KBM-7 (cell line): ENCODE measurements at places on chromosomes 5 and 9.

DNA sequence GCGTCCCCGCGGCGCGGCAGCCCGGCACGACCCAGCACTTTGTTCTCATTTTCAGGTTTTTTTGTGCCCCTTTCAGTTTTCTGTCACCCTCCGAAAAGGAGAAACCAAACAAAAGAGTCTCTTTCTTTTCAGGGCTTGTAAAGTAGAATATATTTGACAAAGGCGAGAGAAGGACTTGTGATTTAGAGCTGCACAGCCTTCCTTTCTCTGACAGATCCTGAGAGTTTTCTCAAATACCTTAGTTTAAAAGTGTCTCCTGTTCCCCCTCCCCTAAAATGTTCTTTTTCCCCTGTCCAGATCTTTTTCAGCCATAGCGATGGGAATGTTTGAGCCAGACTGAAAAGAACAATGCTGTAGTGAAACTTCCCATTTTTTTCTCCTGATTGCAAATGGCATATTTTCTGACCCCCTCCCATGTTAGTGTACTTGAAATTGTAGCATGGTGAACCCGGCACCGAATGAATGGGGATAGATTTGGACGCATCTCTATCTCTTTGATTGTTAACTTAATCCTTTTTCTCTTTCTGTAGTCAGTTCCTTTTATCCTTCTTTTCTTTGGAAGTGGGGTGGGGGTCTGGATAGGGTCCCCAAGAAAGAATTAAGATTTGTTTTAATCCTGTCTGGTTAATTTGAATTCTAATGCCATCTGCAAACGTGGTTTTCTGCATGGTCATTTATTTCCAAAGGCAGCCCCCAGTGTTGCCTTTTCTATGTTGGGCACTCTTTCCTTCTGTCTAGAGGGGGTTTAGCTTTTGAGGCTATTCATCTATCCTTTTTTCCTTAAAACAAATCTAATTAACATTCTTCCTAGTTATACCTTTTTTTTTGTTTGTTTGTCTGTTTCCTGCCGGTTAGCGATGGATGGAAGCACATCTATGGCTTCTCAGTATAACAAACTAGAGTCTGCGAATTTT, 2.2 kb downstream of the ZSWIM6 start:
- DNase-seq = peak; percentile 25

DNA sequence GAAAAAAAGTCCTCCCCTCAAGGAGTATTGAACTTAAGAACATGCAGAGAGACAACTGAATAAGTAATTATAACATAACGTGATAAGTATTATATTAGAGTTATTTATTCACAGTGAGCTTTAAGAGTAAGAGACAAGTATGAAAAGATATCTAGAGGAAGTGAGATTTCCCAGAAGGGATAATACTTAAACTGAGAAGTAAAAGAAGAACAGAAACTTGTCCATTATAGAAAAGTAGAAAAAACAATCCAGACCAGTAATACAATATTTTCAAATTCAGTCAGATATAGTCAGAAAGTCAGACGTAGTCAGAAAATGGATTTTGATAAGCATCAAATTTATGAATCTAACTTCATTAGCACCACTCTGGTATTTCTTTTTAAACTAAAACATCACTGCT, 613.0 kb upstream of the CCNG1 start:
- no peak for DNase-seq

GRCh38 chr9:97366476-97366875, 45.4 kb upstream of the TDRD7 start:
- DNase-seq = no peak

GRCh38 chr9:132595319-132595718, 12.9 kb downstream of the BARHL1 start:
- DNase-seq = no peak

DNA sequence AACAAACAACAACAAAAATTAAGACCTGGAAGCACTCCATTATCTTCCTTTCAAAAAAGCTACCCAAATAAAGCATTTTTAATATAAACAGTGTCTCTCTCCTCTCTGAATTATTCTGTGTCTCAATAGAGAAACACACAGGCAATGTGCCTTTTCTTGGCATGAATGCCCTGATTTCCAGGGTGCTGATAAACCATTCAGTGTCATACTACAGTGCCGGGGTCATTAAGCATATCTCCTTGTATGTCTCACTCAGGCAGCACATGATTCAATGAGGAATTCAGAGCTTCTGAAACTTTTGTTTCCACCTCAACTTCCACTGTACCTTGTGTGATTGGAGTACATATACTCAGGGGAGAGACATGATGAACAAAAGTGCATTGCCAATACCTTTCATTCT, 294.0 kb upstream of the SLC24A2 start:
- no peak for DNase-seq

- DNase-seq = no peak
Observed at GRCh38 chr5:131757830-131758519, 38.8 kb downstream of the FNIP1 start.

DNA sequence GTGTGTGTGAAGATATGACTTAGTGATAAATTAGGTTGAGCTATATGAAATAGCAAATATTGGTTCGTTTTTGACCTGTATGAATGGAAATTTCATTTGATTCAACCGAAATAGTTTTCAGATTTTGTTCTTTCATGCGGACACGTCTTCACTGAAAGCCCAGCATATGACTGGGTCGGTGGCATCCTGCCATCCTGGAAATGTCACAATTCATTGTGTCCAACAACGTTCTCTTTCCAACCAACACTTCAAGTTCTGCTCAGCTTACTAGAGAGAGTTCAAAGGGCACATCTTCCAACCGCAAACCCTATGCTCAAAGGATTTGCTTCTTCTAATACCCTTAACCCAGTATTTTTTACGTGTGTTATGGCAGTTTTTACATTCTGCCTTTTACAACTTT, 252.5 kb downstream of the NTRK2 start:
- no peak for DNase-seq

DNA sequence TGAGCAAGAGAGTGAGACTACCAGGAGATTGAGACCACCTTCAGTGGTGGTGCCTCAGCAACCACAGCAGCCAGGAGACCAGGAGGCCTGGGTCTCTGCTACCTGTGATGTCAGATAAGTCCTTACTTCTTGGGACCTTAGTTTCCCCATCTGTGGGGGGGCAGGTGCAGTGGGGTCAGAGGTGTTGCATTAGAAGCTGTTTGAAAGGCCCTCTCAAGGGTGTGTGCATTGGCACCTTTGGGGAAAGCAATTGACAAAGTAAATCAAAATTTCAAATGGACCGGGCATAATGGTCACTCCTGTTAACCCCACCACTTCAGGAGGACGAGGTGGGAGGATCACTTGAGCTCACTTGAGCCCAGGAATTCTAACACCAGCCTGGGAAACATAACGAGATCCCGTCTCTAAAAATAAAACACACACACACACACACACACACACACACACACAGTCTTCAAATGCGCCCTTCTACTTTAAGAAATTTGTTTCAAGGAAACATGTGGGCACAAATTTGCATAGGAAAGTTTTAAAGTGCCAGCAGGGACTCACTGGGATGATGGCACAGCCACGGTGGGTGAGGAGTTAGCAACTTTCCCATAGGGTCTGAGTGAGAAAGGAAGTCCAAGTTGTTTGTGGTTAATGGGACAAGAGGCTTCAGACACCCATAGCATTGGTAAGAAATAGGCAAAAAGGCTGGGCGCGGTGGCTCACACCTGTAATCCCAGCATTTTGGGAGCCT, 1.3 kb upstream of the AK1 start:
- no peak for DNase-seq

DNA sequence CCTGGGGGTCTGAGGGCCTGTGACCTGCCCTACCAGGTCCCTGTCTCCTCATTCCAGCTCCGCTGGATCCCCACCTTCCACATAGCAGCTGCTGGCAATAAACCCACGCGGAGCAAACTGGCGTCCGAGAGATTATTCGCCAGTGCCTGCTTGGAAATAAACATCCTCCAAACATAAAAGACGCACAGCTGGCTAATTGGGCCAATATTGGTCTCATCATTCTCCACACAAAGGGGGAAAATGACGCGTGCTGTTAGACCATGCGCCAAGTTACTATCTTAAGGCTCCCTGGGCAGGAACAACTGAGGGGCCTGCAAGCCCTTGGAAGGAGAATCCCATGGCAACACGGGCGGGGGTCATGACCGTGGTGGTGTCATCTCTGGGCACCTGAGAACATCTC, 73.3 kb upstream of the SARDH start:
- no peak for DNase-seq

DNA sequence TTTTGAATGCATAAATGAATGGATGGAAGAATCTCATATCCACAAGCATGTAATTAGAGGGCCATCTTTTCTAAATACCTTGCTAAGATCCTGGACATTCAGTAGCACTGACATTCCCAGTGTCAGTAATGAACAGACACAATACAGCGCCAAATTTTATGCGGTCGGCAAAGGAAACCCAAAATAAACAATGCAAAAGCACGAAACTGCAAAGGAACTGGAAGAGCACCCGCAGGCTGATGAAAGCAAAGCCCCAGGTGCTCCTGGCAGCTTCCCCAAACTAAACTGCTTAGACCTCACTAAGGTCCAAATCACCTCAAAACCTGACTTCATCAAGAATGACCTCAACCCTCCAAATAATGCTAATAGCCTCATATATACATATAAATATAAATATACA, 102.0 kb downstream of the GPR21 start:
- DNase-seq = no peak

DNA sequence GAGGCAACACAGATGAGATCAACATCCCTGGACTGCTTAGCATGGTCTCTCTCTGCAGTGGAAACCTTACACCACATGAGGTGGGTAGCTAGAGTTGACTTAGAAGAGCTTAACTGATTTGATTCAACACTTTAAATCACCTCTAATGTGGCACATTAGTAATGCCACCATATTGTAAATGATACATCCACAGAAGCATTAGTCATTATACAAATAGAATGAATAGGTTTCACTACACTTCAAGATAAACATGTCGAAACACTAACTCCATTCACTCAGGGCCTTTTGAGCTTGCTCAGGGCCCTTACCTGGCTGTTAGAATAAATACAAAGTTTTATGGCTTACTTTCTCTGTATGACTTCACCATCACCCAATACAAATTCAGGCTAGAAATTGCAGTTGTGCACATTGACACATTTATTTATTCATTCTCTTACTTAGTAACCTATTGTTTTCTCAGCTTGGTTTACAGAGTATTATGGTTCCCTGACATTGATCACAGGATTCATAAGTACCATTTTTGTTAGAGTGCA, 9.3 kb upstream of the SMAD5 start:
- DNase-seq = no peak

GRCh38 chr9:87718852-87719612, 6.9 kb upstream of the CTSL start:
- peak; percentile 20 for DNase-seq

GRCh38 chr9:91416096-91416712, 7.4 kb downstream of the NFIL3 start:
- DNase-seq = no peak

GRCh38 chr9:35882996-35883395, 12.8 kb upstream of the OR13J1 start:
- no peak for DNase-seq

DNA sequence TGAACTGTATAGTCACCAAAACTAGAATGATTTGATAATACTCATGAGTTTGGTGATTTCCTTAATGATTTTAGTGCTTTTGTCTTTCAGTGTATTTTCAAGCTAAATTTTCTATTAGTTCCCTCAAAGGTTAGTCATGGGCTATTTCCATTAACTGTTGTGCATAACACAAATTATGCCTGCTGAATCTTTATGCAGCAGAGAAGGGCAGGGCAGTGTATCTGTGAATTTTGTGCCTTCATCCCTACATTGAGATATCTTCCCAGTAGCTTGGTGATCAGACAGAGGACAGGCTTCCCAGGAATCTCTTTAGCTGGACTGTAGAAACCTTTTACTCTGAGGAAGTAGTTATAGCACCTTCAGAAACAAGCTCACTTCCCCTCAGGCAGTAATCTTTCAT, 1036.9 kb downstream of the EFNA5 start:
- DNase-seq = no peak

GRCh38 chr9:124132671-124133147, 121.1 kb downstream of the LHX2 start:
- DNase-seq = no peak

- DNase-seq = no peak
Observed at GRCh38 chr9:137266585-137267453, 10.7 kb upstream of the TOR4A start.

- DNase-seq = peak; percentile 65
Observed at GRCh38 chr9:101458963-101459631, 23.5 kb upstream of the ALDOB start.

DNA sequence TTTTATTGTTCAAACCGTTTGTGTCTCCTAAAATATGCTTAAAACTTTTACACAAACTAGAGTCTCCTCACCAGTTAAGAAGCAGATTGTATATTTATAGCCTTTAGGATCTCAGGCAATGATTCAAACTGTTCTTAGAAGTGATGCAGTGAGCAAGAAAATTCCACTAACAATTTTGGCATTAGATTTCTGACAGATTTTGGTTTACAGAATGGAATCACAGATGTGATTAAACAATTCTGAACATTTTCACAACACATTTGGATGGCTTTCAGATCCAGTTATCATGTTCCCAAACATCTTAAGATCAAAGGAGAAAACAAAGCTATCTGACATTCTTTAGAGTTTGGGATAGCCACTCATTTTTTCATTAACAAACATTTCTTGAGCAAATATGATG, 181.7 kb upstream of the RIOK2 start:
- DNase-seq = no peak

DNA sequence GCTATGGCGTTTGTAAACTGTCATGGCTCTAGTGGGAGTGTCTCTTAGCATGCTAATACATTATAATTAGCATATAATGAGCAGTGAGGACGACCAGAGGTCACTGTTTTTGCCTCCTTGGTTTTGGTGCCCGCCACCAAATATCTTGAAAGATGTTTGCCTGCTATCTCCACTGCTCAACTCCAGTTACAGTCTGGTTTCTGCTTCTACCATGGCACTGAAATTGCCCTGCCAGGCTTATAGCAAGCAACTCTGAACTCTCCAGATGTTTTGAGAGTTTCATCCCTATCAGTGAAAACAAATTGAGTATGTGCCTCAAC, 122.1 kb upstream of the SPRY4 start:
- no peak for DNase-seq
